ENCODE measurements at places on chromosomes 2 and 18.

- no peak for DNase-seq
These were observed 96.3 kb downstream of the PRPF40A start for GRCh38 chr2:152620985-152621384.

GRCh38 chr18:49398331-49398730 lies 62.1 kb downstream of the DYM start:
- no peak for DNase-seq

DNA sequence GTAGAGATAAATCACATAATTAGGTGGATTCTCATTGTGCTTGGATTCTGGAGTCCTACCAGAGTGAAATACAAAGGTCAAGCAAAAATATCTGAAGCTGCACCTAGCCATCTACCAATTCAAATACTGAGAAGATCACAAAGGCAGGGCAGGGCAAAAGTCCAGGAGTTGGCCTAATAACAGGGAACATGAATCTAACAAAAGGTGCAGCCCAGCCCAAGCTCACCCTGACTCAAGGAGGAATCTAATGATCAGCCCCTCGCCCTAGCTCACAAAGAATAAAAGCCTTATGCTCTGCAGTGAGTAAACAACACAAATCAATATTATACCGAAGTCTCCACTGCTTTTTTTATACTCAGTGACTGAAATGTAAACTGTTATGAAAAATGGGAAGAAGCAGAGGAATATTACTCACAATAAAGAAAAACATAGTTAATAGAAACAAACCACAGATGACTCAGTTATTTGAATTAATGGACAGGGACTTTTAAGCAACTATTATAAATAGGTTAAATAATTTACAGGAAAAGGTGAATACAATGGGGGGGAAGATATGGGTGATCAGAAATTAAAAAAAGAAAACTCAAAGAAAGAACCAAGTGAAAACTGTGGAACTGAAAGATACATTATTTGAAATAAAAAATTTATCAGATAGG lies 49.5 kb downstream of the ANTXR1 start:
- no peak for DNase-seq

DNA sequence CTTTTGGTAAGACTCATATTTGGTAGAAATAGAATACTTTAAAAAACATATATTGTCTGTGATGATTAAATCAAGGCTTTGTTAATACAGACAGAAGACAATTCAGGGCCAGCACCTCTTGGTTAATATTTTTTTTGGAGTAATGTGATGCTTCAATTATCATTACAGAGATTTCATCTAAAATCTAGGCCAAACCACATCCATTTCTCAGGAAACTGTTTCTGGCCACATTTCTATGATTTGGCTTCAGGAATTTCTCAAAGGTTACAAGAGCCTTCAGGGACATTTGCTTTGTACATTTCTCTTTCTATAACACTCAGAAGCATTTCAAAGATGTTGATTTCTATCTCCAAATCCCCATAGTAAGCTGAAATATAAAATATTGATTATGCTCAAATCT lies 614.9 kb downstream of the LRP1B start:
- DNase-seq, result no peak

- DNase-seq, result no peak
These were observed 85.0 kb downstream of the BOD1L2 start for GRCh38 chr18:57231864-57232263.

DNA sequence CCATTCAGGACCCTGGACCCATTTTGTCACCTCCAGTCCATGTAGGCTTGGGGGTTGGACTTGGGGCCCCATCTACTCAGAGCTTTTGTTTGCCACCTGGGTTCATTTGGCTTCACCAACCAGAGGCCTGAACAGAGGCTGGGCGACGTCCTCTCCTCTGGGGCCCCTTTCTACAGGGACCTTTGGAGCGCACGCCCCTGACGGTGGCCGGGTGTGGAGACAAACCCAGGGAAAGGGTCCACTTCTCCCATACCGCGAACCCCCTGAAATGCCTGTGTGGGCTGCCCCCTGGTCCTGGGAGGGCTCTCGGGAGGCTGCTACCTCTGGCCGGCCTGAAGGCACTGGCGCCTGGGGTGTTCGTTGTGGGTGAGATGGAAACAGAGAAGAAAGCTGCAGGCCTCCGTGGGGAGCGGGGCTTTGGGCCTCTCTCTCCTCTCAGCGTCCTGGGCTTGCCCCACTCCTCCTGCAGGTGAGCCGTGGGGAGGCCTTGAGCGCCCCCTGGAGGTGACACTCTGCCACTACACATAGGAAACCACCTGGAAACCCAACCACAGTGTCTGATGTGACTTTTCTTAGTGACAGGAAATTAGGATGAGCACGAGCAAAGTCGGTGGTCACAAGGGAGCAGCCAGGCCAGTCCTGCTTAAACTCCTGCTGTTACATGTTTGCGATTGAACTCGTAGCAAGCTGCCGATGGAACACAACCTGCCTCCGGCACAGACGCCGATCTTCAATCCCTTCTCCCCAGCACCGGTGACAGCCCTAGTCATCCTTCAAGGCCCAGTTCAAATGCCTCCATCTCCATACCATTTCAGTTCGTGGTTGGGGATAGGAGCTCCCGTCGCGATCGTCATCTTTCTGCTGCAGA lies 12.0 kb upstream of the NTSR2 start:
- peak; percentile 73 for DNase-seq

- no peak for DNase-seq
These were observed 778 bp downstream of the DYNC2LI1 start for GRCh38 chr2:43774617-43775016.

DNA sequence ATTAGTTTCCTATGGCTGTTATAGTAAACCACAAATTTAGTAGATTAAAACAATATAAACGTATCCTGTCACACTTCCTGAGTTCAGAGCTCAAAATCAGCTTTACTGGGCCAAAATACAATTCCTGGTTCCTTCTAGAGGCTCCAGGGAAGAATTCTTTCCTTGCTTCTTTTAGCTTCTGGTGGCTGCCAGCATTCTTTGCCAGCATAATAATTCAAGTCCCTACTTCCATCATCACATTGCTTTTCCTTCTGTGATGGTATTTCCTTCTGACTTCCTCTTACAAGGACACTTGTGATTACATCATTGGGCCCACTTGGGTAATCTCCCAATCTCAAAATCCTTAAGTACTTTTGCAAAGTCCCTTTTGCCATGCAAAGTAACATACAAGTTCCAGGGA lies 40.6 kb downstream of the MOB4 start:
- DNase-seq, result no peak

DNA sequence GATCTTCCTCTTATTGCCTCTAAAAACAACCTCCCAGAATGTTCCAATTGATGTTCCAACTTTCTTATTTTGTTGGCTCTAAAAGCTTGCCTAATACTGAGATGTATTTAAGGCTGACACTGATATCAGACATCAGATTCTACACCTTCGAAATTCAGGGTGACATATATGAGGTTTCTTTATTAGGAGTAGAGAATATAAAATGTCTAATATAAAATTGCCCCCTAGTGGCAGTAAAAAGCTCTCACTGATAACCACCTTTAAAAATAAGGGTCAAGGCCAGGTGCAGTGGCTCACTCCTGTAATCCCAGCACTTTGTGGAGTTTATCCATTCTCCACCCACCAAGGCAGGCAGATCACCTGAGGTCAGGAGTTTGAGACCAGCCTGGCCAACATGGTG lies 789.7 kb upstream of the SLC39A10 start:
- no peak for DNase-seq

DNA sequence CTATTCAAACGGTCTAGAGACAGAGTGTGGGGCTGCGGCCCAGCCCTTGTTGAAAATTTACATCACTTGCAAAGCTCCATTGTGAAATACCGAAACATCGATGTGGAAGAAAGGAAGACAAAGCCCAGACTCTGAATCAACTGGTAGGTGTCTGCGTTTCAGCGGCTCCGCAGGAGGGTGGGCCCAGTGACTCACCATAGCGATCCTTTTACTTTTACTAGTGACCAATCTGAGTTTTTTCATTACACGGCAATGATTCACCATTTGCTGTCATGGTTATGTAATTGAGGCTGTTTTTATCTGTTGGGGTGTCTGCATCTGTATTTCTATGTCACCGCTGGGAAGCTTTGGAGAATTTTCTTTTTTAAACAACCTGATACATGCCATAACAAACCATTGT lies 66.6 kb upstream of the ODC1 start:
- no peak for DNase-seq

DNA sequence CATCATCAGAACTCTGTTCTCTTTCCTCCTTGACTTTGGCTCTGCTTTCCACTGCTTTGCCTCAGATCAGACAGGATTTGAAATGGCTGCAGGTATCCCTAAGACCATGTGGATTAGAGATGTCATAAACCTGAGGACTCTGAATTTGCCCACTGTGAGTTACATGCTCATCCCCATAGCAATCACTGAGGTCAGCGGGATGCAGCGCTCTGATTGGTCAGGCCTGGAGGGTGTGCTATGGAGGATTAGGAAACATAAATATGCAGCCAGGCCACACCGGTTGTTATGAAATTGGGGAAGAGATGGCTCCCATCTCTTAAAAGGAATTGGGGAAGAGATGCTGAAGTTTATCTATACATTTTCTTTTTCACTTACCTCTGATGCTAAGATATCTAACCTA lies 73.7 kb upstream of the DNAJC10 start:
- DNase-seq, result no peak

- DNase-seq, result no peak
These were observed 433.0 kb upstream of the CHAC2 start for GRCh38 chr2:53334610-53335009.

DNA sequence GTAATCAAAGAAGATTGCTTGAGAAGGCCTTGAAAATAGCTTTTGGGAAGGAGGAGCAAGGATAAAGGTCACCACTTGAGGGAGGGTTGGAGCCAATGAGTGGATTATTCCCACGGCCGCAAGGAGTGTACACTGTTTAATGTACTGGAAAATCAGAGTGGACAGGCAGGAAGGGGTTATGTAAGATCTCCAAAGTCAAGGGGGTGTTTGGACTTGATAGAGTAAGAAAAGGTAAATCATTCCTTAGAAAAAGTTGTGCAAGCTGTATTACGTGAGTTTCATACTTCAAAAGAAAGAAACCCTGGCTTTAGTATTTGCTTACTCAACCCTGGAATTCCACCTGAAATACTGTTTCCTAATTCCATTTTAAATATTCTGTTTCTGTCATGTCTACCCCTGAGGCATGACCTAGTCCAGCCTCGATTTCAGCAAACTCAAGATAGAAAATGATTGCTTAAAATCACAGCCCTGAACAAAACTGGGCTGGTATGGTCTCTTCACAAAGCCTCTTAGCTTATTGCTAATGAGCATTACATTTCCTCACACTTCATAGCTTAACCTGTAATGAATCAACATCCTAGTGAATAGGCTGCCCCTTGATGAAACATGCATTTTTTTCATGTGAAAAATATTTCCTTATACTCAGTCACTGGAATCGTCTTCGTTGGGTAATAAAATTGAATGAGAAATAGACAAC lies 1.1 kb downstream of the MREG start:
- DNase-seq, result no peak

DNA sequence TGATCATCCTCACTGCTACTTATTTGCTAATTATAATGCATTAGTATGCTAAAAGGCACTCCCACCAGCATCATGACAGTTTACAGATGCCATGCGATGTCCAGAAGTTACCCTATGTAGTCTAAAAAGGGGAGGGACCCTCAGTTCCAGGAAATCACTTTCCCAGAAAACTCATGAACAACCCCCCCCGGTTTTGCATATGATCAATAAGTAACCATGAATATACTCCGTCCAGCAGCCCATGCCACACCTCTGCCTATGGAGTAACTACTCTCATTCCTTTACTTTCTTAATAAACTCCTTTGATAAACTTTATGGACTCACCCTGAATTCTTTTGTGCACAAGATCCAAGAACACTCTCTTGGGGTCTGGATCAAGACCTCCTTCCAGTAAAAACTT lies 86.8 kb downstream of the MALT1 start:
- no peak for DNase-seq

DNA sequence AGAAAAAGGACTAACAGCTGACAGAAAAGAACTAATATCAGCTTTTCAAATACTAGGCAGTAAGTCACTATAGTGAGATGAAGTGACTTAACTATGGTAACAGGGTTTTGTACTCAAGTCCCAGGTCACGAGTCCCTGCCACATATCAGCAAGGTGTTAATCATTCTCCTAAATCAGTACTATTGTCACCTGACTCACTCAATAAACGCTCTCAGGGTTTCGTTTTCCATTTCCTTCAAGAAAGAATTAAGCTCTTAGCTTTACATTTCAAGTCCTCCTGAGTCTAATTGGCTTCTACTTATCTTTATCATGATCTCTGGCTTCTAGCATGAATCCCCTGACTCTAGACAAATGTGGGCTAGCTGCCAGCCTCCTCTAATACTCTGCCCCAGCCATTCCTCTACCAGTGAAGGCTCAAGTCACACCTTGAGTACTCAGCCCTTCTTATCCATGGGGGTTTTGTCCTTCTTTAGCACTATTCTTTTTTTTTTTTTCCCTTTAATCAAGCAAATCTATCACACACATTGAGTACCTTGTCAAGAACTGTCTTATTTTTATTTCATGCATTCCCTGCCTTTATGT lies 20.0 kb downstream of the BUB1 start:
- no peak for DNase-seq

DNA sequence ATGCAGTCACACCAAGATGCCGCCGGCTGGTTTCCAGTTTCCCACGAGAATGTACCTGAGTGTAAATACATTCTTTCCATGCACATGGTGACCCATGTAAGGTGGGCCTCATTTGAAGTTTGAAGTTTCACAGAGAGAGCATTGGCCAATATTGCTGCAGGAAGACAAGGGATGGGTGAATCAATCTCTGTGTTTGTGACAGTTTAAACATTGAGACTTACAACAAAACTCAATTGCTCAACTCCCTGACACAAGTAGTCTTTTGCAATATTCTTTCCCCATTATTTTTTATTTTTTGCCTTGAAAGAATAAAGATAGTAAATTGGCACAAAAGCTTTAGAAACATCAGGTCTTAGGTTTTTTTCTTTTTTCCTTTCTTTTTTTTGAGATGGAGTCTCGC lies 5.1 kb downstream of the SERPINB2 start:
- no peak for DNase-seq

DNA sequence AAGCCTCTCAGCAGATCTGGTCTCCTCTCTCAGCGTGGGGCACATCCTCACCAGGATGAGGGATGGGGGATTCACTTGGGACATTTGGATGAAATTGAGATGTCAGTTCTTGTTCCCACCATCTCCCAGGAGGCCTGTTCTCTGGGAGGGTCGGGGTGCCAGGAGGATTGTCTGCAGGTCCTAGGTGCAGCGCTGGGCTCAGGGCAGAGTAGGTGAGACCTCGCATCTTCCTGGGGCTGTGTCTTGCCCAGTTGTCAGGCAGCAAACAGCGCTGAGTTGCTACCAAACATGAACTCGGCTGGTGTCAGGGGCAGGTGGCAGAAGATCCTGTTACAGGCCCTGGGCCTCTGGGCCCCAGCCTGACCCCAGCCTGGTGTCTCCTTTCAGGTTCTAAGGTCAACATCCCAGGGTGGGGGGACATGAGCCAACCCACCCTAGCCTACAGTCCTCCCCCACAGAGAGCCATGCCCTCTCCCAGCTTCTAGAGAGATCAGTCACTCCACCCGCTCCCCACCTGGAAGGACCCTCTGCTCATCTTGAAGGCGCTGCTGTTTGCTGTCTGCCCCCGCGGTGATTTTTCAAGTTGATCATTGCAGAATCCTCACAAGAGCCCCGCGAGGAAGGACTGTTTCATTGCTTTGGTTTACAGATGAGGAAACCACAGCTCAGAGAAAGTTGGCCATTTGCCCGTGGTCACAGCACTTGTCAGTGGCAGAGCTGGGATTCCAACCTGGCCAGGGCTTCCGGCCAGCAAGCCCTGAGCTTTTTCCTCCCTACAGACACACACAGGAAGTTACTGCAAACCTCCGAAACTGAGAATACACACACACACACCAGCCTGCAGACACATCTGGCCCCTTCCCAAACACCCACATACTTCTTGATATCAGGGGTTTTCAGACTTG lies 83.9 kb downstream of the STPG4 start:
- DNase-seq, result peak; percentile 30

Data from stimulated activated CD4-positive, alpha-beta T cell treated with anti-CD3 and anti-CD28 coated beads, Interleukin-4, amount 100 ng/mL, for 48 hours (primary cell).